Pancreas (tissue), 10 donors: ENCODE measurements at places on chromosomes 7 and 10. TPM values are rescaled to one million over a fixed set of nuclear protein-coding genes. Genes with fewer than 3 reads are reported as not detected.

- DNase-seq: no peak
Measured at GRCh38 chr10:97230146-97230545, 44.4 kb upstream of the SLIT1 start.

- no peak for DNase-seq
Measured at GRCh38 chr7:31071645-31072029, 19.5 kb downstream of the ADCYAP1R1 start.

DNA sequence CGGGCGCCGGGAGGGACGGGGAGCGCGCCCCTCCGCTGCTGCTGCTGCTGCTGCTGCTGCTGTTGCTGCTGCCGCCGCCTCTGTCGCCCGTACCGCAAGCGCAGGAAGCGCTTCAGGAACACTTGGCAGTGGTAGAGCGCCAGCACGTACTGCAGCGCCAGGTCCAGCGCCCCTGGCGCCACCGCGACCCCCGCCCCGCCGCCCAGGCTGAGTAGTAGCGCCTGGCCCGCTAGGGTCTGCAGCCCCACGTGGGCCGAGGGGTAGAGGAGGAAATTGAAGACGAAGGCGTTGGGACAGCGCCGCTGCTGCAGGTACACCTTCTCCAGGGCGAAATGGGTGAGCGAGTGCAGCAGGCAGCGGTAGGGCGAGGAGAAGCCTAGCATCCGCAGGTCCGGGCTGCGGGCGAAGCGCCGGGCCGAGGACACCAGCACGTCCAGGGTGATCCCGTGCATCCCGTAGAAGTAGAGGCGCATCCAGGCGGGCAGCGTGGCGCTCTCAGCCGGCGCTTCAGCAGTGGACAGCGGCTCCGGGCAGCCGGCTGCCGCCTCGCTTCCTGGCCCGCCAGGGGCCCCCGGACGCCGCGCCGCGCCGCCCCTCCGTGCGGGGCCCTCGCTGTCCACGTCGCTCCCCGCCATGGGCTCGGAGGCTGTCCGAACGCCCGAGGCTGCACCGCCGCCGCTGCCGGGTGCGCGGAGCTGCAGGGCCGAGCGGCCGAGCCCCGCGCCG is at the start of gene TMEM229A:
Gene TMEM229A, minus strand, starts transcription at position 699 of the 726 bp plus-strand sequence. Its CDS starts 64 bp downstream, at position 635.
- peak; percentile 29 for DNase-seq

DNA sequence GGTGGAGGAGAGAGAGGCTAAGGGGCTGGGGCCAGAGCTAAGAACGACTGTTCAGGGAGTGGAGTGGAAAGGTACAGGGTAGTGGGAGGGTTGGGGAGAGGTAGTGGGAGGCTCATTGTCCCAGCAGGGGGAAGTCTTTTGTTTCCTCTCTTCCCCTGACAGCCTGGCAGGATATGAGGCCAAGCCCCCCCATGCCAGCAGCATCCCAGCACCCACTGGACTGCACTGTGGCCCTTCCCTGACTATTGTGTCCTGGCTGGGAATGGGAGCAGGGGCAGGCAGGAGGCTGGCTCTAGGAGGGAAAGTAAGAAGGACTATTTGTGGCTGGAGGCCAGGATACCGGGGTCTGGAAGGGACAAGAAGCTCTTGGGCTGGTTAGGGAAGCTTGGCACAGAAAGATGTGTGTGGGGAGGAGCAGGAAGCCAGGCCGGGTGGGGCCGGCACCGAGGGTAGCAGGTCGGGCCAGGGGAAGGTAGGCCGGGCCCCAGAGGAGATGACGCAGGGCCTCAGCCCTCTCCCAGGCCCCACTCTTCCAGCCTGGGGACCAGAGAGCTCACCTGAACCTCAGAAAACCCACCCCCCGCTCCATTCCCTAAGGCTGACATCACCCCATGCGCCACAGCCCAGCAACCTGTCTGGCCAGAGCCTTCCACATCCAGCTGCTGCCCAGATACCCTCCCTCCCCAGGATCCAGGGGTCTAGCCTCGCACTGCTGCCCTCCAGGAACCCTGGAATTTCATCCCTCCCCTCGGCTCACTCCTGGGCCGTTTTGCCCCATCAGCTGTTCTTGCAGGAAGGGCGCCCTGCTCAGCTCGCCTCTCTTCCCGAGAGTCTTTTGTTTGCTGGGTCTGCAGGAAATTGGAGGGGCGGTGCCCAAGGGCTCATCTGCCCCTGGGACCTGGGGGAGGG is 8.8 kb upstream of the EPHB4 start:
- no peak for DNase-seq

GRCh38 chr10:131214521-131215244 is 96.8 kb downstream of the TCERG1L start:
- DNase-seq: no peak

GRCh38 chr7:156656598-156656997 is 16.0 kb downstream of the RNF32 start:
- DNase-seq: no peak

GRCh38 chr7:155861480-155861868 is 49.2 kb upstream of the SHH start:
- DNase-seq: no peak

DNA sequence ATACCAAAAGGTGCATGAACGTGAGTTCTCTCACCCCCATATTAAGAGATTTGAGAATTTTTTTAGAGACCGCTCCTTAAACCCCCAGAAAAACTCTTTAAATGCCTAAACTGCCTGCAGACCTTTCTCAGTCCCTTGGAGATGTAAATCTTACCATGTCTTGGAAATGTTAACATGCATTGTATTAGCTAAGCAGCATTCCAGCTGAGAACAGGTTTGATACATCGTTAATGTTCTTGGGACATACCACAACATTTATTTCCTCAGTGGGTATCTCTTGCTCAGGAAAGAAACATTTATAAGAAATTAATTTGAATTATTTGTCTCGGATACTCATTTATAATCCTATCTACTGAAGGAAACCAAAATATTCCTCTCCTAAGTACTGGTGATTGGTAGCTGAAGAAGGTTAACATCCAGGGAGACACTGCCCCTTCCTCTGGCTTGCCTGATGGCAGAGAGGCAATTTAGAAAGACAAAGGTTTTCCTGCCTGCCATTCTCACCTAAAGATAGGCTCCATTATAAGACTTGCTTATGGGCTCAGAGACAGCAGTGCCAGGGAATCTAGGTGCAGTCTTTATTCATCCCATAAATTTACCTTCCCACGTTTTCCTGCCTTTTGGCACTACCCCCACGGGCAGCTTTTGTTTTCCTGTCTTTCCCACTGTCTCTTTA is 141.2 kb downstream of the COBL start:
- no peak for DNase-seq

- no peak for DNase-seq
Measured at GRCh38 chr7:94394109-94394436, 622 bp upstream of the COL1A2 start.

- no peak for DNase-seq
Measured at GRCh38 chr7:28316489-28316888, 95.8 kb upstream of the CREB5 start.

- DNase-seq: no peak
Measured at GRCh38 chr7:87934699-87935383, 790 bp downstream of the ADAM22 start.

DNA sequence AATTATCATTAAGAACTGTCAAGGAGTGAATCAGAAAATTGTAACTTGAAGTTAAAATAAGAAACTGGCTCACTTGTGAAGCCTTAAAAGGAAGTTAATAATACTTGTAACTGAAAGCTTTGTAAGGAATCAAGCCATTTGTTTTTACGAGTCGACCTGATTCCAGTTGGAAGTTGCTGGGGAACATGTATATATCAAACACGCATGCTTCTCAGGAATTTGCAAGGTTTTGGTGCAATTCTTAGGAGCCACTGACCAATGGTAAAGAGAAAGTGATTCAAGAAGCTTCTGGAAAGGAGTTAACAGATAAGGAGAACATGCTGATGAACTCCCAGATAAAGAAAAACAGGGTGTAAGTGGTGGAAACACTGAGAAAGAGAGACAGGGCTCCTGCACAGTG is 56.4 kb downstream of the ETV1 start:
- no peak for DNase-seq

- no peak for DNase-seq
Measured at GRCh38 chr10:125633517-125633999, 49.4 kb downstream of the TEX36 start.

- no peak for DNase-seq
Measured at GRCh38 chr7:106187613-106188350, 75.7 kb upstream of the SYPL1 start.

GRCh38 chr10:15725603-15726002 is 5.9 kb upstream of the ITGA8 start:
- DNase-seq: no peak

The KIN gene
- 4.2 TPM for total RNA-seq

The CLRN3 gene
- not detected for total RNA-seq

The GSTO2 gene
- total RNA-seq: 16.3 TPM

The DHTKD1 gene
- total RNA-seq: 23.6 TPM

The KIF11 gene
- total RNA-seq: 1.1 TPM
